T-cell (primary cell): ENCODE measurements at places on chromosomes 5 and 9. TPM values are rescaled to one million over a fixed set of nuclear protein-coding genes. Genes with fewer than 3 reads are reported as not detected.

ADAMTSL2 gene
- total RNA-seq: 0.56 TPM

TAS2R1 gene
- total RNA-seq: not detected

LHX2 gene
- total RNA-seq: not detected

CWC27 gene
- 32.3 TPM for total RNA-seq

CBY3 gene
- total RNA-seq: not detected

EQTN gene
- not detected for total RNA-seq

UAP1L1 gene
- total RNA-seq: 14.5 TPM

IFNA13 gene
- total RNA-seq: not detected

PCBD2 gene
- total RNA-seq: 10.2 TPM

CCDC183 gene
- 2.5 TPM for total RNA-seq

IL33 gene
- total RNA-seq: not detected

TLX3 gene
- not detected for total RNA-seq

SLC22A4 gene
- total RNA-seq: not detected

KCNIP1 gene
- total RNA-seq: not detected

AGXT2 gene
- not detected for total RNA-seq

TIMD4 gene
- 4.6 TPM for total RNA-seq
